ENCODE measurements at places on chromosomes 11 and 22.
A peak's percentile ranks its signal among the peaks of the same experiment; 100 is the strongest.

- no peak for DNase-seq
Observed at GRCh38 chr11:131823772-131824171, 453.4 kb downstream of the NTM start.

DNA sequence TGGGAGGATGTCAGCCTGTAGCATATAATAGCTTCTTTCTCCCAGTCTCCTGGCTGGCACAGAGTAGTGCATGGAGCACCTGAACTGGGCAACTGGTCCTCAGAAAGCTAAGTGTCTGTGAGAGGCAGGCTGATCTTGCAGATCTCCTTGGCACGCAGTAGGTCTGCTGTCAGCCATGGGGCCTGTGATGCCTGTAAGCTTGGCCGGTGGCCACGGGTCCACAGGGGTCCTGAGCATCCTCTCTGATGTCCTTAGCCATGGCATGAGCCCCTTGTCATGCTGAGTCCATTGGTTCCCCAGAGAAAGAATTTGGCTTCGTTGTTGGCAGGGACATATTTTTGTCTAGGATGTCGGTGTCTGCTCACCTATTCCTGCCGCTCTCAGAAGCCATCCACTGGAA, 25.0 kb downstream of the AMPD3 start:
- no peak for DNase-seq

DNA sequence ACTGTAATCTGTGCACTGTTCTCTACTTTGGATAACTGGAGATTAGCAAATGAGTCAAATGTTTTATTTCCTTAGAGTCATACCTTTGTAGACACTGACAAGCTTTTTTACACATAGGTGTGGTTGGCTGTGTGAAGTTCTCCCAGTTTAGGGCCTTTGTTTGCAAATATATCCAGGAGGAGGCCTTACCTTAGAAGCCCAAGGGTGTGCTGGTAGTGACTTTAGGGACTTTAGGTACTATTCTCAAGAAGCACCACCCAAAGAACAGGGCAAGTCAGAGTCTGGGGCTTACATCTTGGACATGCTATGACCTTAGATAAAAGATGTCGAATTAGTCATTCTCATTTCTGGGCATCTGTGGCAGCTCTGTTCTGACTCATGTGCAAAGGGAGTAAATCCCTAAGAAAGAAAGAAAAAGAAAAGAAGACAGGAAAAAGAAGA, 4.8 kb upstream of the FAR1 start:
- no peak for DNase-seq

DNA sequence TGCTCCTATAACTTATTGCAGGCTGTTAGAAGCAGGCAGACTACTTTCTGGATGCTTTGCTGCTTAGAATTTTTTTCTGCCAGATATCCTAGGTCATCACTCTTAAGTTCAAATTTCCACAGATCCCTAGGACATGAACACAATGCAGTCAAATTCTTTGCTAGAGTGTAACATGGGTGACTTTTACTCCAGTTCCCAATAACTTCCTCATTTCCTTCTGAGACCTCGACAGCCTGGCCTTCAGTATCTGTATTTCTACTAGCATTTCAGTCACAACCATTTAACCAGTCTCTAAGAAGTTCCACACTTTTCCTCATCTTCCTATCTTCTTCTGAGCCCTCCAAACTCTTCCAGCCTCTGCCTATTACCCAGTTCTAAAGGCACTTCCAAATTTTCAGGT, 60.4 kb upstream of the ZBED5 start:
- DNase-seq = no peak

DNA sequence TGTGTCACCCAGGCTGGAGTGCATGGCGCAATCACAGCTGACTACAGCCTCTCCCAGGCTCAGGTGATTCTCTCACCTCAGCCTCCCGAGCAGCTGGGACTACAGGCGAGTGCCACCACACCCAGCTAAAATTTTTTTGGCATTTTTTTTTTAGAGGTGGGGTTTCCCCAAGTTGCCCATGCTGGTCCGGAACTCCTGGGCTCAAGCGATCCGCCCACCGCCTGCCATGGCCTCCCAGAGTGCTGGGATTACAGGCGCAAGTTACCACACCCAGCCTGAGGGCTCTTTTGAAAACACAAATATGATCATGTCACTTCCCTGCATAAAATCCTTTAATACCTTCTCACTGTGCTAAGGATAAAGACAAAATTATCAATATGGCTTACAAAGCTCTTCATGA, 88.1 kb downstream of the MAML2 start:
- no peak for DNase-seq

- DNase-seq = no peak
Observed at GRCh38 chr11:127248476-127248875, 247.9 kb upstream of the KIRREL3 start.

- no peak for DNase-seq
Observed at GRCh38 chr22:50062509-50063135, 4.5 kb upstream of the TTLL8 start.

GRCh38 chr11:69445131-69445470, 36.4 kb upstream of the LINC01488 start:
- DNase-seq = no peak

DNA sequence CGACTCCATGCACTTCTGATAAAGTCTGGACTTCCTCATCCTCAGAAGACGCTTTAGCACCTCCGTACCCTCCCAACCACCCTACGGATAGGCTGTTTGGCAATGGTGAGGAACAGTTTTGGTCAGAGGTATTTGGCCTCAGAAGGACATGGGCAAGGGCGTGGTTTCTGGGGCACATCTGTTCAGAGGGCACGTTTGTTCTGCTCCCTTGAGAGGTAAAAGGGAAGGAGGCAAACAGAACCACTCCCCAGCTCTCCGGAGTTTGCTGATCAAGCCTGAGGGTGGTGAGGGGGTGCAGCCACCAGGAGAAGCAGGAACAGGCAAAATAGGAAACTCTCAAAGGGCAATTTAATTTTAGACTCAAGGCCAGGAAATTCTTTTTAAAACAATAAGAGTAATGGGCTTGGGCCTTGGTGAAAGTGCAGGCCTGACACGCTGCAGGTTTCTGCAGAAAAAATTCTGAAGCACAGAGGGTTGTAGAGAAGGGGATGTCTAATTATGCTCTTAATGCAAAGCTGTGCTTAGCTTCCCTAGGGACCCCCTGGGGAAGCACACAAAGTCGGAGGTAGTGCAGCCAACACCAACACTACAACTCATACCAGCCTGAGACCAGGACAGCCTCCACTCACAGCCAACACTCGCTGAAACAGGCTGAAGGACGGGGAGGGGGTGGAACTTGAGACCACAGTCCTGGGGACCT, 23.3 kb downstream of the ETS1 start:
- no peak for DNase-seq

DNA sequence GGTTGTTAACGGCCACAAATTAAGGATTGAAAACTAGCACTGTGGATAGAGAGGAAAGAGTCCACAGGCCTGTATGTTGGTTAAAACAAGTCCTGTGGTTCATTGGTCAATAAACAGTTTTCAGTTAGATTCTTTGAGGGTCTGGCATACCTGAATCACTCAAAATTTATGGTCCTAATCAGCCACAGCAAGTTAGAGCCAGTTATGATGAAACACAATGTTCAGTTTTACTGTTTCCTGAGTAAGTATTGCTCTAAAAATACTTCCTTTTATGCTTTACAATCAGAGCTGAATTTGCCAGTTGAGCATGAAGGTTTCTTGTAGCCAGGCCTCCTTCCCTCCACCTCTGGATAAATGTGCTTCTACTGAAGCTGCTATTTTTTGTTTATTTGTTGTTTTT, 12.9 kb upstream of the CAT start:
- DNase-seq = no peak

DNA sequence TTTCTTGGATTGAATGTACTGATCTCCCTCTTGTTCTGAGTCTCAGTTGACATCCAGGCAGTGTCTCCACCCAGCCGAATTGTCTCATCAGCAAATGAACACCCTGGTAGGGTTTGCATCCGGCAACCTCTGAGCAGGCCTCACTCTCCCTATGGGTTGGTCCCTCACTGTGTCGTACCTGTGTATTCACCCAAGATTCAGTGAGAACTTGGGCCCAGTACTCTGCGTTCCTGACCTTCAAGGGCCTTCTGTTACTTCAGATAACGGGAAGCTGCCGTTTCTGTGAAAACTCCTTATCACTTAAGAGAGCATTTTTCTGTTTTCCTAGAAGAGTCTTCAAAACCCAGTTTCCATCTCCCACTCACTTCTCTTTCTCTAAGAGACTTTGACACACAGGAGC, 915.6 kb downstream of the TBC1D22A start:
- DNase-seq = no peak

- DNase-seq = no peak
Observed at GRCh38 chr11:114281388-114281956, 14.7 kb upstream of the NNMT start.

DNA sequence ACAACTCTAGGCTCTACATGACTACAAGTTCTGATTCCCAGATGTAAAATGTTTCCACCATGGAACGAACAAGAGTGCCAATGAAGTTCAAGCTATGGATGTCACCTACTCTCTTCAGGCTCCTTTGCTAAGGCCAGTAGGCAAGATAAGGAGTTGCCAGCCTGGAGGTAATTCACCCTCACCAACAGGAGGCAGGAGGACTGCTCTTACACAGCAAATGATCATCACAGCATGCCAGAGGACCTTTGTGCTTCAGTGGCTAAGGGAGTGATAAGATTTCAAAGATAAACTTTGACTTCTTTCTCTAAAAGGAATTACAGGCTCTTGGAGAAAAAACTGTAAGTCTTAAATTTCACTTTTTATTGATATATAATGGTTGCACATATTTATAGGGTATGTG, 54.1 kb upstream of the SLC36A4 start:
- no peak for DNase-seq

DNA sequence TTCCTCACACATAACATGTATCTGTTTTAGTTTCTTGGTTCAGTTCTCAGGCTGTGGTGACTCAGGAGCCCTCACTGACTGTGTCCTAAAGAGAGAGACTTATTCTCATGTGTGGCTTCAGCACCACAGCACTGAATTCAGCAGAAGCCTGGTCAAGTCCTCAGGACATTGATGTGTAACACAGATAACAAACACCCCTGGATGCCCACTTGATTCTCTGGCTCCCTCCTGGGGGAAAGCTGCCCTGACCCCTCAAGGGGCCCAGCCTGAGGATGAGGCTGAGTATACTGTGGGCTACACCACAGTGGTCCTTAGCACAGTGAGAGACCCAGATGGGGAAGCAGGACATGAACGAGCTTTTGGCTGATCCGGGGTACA, 87.2 kb upstream of the VPREB1 start:
- DNase-seq = no peak

DNA sequence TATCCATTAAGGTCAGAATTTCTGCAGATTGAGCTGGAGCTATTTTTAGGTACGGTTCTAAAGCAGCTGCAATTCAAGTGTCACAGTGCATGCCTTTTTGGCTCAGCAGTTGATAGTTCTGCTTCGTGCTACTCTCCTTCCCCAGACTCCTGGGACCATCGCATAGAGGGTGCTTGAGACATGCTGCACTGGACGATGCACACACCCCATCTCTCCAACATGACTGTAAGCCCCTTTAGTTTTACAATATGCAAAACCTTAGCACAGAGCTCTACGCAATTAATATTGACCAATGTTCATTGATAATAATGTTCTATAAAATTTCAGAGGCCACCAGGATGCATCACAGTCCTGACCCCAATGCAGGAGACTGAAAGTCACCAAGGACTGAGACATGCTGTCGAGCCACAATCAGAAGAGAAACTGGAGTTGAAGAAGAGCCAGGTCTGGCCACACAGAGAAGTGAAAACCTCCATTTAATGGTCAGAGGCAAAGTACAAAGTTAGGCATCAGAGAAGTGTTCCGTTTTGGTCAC, 120.9 kb upstream of the ZC3H12C start:
- no peak for DNase-seq

DNA sequence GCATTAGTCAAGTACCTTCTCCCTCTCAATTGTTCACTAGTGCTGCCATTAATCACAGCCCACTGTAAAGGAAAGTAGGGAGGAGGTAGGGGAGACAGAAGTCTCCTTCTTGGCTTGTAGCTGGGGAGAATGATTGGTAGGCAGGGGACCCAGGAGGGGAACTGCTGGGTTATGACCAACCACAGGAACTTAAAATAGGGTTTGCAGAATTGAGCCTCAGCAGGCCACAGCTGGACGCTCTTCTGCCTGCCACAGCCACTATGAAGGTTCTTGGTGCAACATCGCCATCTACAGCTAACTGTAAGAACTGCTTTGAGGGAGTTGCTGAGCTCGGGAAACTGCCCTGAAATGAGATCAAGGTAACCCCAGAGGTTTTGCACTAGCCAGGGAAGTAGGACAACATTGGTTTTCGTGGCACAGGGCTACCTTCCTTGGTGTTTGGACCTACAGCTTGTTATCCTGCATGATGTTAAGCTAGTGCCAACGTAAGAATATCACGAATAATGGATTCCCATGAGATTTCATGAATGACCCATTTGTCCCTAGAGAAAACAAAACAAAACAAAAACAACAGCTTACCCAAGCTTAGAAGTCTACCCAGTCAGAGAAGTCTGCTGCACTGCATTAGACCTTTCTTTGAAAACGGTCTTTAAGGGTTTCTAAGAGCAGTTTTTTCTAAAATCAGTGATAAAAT, 787.1 kb upstream of the API5 start:
- peak; percentile 60 for DNase-seq

- no peak for DNase-seq
Observed at GRCh38 chr11:10666556-10667520, 26.7 kb downstream of the IRAG1 start.

DNA sequence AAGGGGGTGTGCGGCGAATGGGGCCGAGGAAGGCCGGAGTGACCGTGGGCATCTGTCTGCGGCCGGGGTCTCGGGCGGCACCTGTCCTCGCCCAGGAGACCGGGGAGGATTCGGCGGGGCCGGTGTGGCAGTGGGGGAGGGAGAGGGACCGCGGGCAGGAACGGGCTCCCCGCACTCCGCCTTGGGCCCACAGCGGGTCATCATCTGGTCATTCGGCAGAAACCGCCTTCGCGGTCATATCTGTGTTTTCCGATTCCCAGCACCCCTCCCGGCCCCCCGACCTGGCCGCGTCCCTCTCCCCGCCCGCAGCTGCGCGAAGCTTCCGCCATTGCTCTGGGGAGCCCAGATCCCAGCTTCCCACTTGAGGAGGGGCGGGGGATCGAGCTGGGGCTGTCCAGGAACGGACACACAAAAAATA, 824 bp upstream of the CBX6 start:
- DNase-seq = no peak

GRCh38 chr11:46251954-46252353, 25.5 kb upstream of the CREB3L1 start:
- DNase-seq = no peak

DNA sequence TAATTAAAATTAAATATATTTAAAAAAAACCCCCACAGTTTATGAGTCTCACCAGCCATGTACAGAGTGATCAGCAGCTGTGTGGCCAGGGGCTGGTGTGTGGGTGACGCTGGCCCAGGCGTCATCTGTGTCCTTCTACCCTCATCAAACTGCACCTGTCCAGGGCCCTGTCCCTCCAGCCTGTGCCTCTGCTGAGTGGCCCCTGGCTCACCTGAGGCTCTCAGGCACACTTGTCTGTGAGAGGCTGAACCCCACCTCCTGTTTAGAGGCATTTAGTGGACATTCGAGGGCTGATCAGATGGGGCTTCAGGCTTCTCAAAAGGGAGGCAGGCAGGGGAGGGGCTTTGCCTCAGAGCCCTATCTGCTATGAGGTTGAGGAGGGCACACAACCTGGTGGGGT, 29.9 kb upstream of the SMIM38 start:
- DNase-seq = no peak
